ENCODE measurements at places on chromosomes 12 and 14. TPM values are rescaled to one million over a fixed set of nuclear protein-coding genes. Genes with fewer than 3 reads are reported as not detected.

GRCh38 chr12:22410486-22410885 lies 76.0 kb upstream of the ST8SIA1 start:
- DNase-seq, result no peak

DNA sequence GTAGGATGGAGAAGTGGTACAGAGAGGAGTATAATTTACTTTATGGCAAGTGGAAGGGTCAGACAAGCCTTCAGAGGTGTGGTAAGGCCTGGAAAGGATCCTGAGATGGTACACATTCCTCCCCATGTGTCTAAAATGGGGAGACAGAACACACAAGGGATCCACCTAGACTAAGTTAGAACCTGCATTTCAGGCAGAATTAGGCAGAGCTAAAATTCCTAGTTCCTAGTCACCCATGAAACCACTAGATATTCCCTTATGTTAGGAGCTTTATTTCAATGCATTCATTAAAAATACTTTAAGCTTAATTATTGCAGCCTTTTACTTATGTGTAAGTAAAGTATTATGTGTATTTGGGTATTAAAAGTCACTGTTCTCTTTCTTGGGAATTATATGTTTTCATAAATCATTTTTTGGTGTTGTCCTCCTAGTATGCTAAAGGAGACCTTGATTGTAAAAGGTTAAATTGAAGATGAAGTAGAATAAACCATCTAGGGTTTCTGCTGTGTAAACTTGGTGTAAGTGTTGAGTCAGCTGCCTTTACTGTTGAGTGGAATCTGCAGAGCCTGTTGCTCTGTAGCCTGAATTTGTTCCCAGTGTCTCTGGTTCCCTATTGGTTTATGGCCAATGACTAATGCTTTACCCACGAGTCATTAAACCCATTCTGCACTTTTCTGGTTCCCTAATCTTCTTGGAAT lies 423.2 kb downstream of the ATP23 start:
- peak; percentile 12 for DNase-seq

DNA sequence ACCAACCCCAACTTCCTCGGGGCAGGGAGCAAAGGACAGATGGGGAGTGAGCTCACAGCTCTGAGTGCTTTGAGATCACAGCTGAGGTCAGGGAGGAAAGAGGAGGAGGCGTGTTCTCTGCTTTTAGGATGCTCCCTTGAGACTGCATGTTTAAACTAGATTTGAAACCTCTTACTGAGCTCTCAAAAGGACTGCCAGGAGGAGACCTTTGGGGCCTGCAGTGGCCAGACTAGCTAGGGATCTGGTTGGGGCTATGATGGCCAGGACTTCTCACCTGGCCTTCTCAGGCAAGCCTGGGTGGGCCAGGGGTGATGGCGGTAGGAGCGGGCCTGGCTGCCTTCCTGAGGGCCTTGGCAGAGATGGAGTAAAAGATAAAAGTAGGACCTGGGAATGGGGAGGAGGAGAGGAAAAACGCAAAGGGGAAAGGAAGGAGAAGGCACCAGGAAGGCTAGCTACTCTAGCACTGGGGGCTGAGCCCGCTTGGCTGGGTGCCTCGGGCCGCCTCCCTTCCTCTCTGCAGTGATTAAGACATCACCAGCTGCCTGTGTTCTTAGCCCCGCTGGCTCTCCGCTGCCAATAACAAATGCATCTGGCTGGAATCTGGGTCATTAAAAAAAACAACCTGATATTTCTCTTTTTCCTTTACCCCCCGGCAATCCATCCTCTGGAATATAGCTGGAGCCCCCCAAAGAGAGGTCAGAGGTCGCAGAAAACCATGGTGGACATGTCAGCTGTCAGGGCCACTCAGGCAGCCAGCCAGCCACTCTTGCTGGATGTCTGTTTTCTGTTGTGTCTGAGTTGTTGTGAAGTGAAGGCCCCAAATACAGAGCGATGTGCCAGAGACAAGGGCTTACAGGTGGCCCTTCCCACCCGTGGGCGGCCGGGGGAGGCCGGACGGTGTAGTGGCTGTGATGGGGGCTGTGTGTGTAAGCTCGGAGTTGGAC lies 141.3 kb downstream of the TSPAN9 start:
- DNase-seq, result no peak

DNA sequence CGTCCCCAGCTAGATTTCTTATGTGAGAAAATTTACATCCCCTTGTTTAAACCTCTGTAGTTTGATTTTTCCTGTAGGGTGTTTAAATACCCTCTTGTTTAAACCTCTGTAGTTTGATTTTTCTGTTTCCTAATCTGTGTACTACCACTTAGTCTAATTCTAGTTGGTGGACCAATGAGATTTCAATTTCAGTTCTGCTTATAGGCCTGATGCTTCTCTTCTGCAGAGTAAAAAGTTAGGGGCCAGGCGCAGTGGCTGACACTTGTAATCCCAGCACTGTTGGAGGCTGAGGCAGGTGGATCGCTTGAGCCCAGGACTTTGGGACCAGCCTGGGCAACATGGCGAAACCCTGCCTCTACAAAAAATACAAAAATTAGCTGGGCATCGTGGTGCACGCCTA lies 11.5 kb downstream of the UBC start:
- no peak for DNase-seq

Gene PLCZ1
- not detected for total RNA-seq

DNA sequence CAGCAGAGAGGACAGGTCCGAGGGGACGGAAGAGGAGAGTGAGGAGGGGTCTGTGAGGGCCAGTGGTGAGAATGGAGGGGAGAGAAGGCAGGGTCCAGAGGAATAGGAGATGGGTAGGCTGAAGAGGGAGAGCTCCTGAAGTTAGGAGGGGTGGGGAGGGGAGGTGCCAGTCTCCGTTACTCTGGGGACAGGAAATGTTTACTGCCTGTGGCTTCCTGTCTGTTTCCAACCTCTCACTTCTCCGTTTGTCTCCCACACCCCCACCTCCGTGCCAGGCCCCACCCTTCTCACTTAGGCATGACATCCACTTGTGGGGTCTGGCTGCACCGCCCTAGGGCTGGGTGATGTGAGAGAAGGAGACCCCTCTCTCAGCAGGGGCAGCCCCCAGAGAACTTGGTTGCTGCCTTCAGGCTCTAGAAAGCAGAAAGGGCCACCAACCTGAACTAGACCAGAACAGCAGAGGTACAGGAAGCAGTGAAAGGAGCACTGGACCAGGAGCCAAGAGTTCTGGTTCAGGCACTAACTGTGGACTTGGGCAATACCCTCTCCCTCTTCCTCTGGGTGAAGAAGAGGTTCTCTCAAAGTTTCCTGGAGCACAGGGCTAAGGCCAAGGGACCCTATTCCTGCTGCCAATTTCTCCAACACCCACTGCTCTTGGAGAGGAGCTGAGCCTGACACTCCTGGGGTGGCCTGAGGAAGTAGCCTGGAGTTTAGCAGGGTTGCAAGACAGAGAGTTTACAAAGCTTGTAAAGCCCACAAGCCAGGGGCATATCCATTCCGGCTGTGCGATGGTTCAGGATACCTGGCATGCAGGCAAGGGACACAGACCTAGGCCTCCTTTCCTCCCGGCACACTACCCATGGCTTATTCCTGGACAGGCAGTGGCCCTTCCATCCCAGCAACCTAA lies 5.5 kb downstream of the ITGA5 start:
- no peak for DNase-seq

Gene TSPAN11
- not detected for total RNA-seq

Gene OR11G2
- total RNA-seq, result not detected
